Karpas-422 (cell line): ENCODE measurements at places on chromosomes 4 and X. TPM values are rescaled to one million over a fixed set of nuclear protein-coding genes. Genes with fewer than 3 reads are reported as not detected.

Gene IL15
- not detected in 2 replicates for total RNA-seq

Gene MRFAP1L1
- total RNA-seq = 41.9 and 62.3 TPM in 2 replicates

Gene GAGE12E
- total RNA-seq = not detected in 2 replicates

Gene STK32B
- total RNA-seq = not detected in 2 replicates

Gene TMEM271
- not detected in 2 replicates for total RNA-seq

DNA sequence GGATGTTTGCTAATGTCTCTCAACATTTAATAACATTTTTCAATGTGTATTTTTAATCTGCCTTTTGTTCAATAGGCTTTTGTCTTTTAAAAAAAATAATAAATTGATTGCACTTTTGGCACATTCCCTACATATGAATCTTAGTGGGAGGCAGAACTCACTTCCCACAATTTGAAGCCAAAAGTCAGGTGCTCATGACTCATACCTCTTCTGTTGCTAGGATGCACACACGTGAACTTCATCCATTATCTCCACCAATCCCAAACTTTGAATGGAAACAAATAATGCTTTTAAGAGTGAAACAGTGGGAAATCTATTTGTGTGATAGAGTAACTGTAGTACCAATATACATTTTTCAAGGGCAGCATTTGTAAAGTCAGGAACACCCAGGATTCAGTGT, 260.5 kb downstream of the IQCM start:
- no peak overlapping the region for H3K27ac ChIP-seq
- no peak overlapping the region for H3K4me3 ChIP-seq
- no peaks in the 10 kb centered on the region for H3K27me3 ChIP-seq
- no peak for DNase-seq
- no peaks in the 10 kb centered on the region for H3K36me3 ChIP-seq

DNA sequence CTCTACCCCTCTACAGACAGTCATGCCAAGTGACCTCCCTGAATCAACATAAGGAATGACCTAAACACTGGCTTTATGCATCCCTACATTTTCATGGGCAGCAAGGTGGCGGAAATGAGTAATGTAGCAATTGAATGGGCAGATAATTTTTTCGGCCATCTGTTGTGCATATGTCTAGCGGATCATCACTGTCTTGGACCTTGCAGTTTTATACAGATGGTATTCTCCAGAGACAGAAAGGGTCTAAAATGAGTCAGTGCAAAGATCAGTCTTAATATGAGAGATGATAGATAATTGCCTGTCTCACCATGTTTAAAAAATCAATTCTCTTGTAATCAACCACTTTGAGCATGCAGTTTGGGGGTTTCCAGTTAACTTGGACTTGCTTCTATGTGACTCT, 177.3 kb upstream of the DKK2 start:
- no peak overlapping the region for H3K27ac ChIP-seq
- no peaks in the 10 kb centered on the region for H3K36me3 ChIP-seq
- no peak for DNase-seq

DNA sequence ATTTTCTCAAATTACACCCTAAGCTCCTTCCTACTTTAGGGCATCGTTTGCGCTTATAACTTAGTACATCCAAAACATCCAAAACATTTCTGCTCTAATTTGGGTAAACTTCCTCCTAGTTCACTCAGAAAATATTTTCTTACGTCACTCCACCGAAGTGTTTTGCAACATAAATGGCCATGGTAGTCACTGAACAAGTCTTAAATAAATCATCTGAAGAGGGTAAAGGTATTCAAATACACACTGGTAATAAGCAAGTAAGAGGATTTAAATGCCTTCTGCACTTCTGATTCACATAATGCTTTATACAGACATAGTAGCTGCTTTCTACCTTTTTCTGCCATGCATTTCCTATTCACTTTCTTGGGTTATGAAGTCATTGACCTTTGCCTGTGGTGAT, 991.9 kb downstream of the NLGN4X start:
- H3K27me3 ChIP-seq = no peaks in the 10 kb centered on the region
- no peak for DNase-seq
- no peak overlapping the region for H3K27ac ChIP-seq
- H3K36me3 ChIP-seq = no peaks in the 10 kb centered on the region
- H3K4me1 ChIP-seq = no peaks in the 10 kb centered on the region

DNA sequence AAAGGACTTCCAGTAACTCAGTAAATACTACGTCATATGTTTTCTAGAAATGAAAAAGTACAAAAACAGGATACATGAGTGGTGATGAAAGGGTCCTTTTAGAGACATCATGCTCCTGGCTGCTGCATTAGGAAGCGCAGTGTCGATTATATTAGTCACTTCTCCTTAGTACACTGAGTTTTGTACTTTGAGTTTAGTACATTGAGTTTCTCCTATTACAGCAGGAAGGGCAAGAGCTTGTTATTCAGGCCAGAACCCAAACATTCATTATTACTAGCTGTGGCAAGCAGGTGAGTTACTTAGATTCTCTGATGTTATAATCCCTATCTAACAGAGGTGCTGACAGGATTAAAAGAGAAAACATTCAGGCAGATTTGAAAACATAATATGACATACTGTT, 21.3 kb downstream of the RPGR start:
- H3K27me3 ChIP-seq = no peaks in the 10 kb centered on the region
- no peak overlapping the region for H3K27ac ChIP-seq
- DNase-seq = no peak

DNA sequence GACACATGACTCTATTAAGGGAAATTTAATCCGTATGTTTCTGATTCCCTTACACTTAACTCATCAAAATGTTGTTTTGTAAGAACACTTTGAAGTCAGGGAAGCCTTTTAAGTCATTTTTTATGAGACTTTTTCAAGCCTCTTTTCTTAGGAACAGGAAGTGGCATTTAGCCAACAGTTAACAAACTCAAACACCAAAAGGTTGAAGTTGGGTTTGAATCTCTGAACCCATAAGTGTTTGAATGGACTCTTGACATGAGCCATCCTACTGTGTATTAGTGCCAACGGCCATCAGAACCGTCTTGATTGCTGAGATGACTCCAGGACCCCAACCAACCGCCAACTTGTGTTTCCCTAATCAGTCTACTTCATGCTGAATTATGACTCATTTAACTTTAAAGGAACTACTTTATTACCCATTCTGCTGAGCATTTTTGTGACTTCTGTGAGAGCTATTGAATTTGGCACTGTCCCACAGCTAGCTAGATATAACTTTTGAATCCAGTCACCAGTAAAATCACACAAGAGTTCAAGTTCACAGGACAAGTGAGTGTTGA, 209.1 kb upstream of the FAT1 start:
- H3K4me3 ChIP-seq = no peak overlapping the region
- no peaks in the 10 kb centered on the region for H3K36me3 ChIP-seq
- no peaks in the 10 kb centered on the region for H3K4me1 ChIP-seq
- no peak overlapping the region for H3K27ac ChIP-seq
- H3K27me3 ChIP-seq = no peaks in the 10 kb centered on the region

DNA sequence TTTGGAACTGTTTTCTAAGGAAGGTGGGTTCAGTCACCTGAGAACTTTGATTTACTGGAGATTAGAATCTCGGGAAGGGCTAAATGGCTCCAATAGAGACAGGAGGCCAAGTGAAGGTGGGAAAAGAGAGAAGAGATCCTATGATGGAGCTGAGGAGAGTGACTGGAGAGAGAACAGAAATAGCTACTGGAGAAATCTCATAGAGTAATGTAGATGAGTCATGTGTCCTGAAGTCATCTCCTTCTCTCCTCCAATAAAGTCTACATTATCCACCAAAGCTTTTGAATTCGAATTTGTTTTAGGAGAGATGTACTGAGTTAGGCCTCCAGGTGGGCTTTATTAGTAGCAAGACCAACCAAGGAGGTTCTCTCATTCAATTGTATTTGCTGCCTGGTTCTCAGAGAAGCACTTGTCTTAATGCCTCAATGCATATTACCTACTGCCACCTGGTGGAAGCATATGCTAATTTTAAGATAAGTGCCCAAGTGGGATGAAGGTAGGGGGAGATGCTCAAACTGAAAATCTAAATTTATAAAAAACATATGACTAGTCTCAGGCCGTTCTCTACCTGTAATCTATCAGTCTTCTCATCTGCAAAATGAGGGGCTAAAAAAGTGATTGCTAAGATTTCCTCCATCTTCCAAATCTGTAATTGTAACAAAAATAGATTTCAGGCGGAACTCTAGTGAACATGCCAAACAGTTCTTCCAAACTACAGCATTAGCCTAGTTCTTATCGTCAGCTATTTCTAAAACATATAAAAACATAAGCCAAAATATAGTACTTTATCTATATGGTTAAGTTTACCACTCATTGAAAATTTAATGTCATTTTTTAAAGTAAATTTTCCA, 24.4 kb downstream of the TXK start:
- DNase-seq = peak; percentile 75
- H3K4me3 ChIP-seq = no peak overlapping the region
- no peaks in the 10 kb centered on the region for H3K36me3 ChIP-seq
- H3K4me1 ChIP-seq = no peaks in the 10 kb centered on the region

DNA sequence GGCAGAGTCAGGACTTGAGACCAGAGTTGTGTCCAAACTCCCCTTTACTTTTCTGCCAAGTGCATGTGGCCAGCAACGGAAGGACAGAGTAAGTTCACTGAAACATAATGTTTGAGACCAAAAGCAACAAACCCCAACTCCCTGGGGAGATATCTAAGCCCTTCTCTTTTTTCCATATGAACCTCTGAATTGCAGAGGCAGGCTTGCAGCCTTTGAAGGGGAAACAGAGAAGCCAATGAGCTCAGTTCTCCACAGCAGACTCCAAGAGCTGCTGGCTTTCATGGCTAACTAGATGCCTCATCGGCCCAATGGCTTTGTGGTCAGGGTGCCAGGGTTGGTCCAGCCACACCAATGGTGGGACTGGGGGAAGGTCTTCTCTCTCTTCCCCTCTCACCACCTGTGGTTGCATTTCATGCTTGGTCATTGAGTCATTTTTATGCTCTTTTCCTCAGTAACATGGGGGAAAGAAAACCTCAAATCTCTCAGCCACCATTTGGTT, 34.0 kb downstream of the STARD8 start:
- DNase-seq = no peak
- no peaks in the 10 kb centered on the region for H3K36me3 ChIP-seq
- peaks cover 4% of the 10 kb centered on the region; the same call in 1 of the 2 replicates for H3K4me1 ChIP-seq
- H3K27ac ChIP-seq = no peak overlapping the region
- no peak overlapping the region for H3K4me3 ChIP-seq

DNA sequence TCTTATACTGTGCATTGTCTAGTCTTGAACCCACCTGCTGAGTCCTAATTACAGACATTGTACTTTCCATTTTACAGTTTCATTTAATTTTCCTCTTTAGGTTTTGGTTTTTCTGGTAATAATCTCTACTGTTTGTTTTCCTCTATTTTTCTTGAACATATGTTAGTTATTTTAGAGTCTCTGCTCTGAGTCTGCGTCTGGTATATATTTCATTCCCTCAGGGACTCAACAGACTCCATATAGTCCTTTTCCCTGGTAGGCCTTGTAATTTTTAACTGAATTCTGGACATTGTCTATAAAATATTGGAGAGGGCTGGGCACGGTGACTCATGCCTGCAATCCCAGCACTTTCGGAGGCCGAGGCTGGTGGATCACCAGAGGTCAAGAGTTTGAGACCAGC, 121.8 kb upstream of the STOX2 start:
- no peaks in the 10 kb centered on the region for H3K4me1 ChIP-seq
- H3K4me3 ChIP-seq = no peak overlapping the region
- DNase-seq = no peak
- H3K27ac ChIP-seq = no peak overlapping the region

- H3K36me3 ChIP-seq = no peaks in the 10 kb centered on the region
- DNase-seq = no peak
- H3K27me3 ChIP-seq = no peaks in the 10 kb centered on the region
These were observed 247.6 kb downstream of the DCLK2 start for GRCh38 chr4:150325872-150326271.

- no peaks in the 10 kb centered on the region; the same call in 1 of the 2 replicates for H3K4me1 ChIP-seq
- H3K27ac ChIP-seq = no peak overlapping the region
- no peak overlapping the region for H3K4me3 ChIP-seq
- H3K36me3 ChIP-seq = no peaks in the 10 kb centered on the region
These were observed 26.6 kb downstream of the VSIG4 start for GRCh38 chrX:66013194-66013816.

DNA sequence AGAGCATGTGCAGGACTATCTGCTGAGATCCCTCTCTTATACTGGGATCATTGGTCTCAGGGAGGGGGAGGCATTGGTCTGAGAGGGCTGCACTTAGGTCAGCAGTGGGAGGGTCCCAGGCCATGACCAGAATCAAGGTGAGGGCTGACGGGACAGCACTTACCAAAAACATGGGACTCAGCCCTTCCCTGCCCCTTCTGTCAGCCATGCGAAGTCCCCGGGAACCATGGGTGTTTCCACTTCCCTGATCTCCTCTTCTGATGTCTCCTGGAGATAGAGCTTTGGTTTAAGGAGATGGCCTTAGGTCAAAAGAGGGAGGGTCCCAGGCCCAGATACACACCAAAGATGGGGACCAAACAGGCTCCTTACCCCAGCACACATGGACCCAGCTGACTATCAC, 12.9 kb upstream of the HSFX1 start:
- no peak overlapping the region for H3K4me3 ChIP-seq
- H3K27me3 ChIP-seq = no peaks in the 10 kb centered on the region
- no peak overlapping the region for H3K27ac ChIP-seq
- DNase-seq = no peak
